ENCODE measurements at places on chromosomes 3 and 15.

GRCh38 chr3:13794322-13794721 is 85.5 kb downstream of the WNT7A start:
- H3K4me1 ChIP-seq: no peaks in the 10 kb centered on the region
- no peak overlapping the region for H3K27ac ChIP-seq
- no peak overlapping the region for H3K4me3 ChIP-seq

DNA sequence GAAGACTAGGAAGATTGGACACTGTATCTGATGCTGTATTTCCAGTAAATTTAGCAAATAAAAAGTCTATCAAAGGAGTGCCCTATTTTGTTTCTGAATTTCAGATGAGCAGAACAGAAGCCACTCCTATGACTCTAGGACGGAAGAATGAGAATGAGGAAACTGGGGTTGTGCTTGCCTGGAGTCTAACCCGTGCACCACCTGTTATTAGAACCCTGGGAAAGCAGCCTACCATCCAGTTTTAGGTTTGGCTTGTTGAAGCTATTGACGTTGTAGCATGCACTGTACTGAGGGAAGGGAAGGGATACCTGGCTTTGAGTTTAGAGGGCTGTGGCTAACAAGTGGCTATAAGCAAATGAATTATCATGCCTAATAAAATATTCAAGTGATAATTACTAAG is 318.5 kb downstream of the SLC9A9 start:
- DNase-seq: no peak
- H3K36me3 ChIP-seq: no peaks in the 10 kb centered on the region
- no peaks in the 10 kb centered on the region for H3K4me1 ChIP-seq
- H3K27ac ChIP-seq: no peak overlapping the region

DNA sequence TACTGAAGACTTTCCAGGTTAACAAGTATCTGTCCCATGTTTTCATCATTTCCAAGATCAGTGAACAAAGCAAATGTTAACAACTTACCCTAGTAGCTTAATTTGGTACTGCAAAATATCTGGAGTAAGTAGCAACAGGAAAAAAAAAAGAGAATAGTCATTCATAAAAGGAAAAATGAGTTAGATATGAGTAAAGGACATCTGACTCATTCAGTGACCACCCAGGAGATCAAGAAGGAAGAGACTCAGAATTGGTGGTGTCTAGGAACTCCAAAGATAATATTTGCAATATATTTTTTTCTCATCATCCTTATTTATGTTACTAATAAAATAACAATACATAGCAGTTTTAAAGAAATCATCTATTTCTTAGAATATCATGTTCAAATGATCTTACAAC is 253.8 kb upstream of the COL8A1 start:
- H3K36me3 ChIP-seq: no peaks in the 10 kb centered on the region
- no peak overlapping the region for H3K27ac ChIP-seq
- no peak for DNase-seq

- H3K4me3 ChIP-seq: no peak overlapping the region
- 0 out of 2 replicates have a peak, but pooled peaks cover 1% of the 10 kb centered on the region for H3K4me1 ChIP-seq
- H3K36me3 ChIP-seq: no peaks in the 10 kb centered on the region
- H3K27ac ChIP-seq: no peak overlapping the region
- DNase-seq: no peak
Measured at GRCh38 chr3:57974796-57975388, 33.3 kb upstream of the FLNB start.

- H3K27me3 ChIP-seq: no peaks in the 10 kb centered on the region
- no peak overlapping the region for H3K27ac ChIP-seq
- no peaks in the 10 kb centered on the region for H3K36me3 ChIP-seq
Measured at GRCh38 chr3:31934866-31935265, 46.2 kb downstream of the OSBPL10 start.

DNA sequence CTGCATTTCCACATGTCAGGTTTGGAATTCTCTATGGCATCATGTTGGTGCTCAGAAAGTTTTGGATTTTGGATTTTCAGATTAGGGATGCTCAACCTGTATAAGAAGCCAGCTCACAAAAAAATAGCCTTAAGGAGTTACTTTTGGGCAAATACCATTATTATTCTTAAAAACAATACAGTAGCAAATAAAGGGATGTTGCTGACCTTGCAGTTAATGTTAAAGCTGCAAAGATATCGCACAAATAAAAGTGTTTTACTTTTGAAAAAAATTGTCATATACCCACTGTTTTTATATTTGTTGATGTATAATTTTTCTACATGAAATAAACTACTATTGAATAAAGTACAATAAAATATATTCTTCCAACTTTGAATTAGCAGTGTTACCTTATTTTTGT is 60.1 kb downstream of the LYSMD4 start:
- no peak overlapping the region for H3K27ac ChIP-seq
- no peak overlapping the region for H3K4me3 ChIP-seq
- no peak for DNase-seq
- H3K4me1 ChIP-seq: no peaks in the 10 kb centered on the region
- no peaks in the 10 kb centered on the region for H3K27me3 ChIP-seq
- no peaks in the 10 kb centered on the region for H3K36me3 ChIP-seq

DNA sequence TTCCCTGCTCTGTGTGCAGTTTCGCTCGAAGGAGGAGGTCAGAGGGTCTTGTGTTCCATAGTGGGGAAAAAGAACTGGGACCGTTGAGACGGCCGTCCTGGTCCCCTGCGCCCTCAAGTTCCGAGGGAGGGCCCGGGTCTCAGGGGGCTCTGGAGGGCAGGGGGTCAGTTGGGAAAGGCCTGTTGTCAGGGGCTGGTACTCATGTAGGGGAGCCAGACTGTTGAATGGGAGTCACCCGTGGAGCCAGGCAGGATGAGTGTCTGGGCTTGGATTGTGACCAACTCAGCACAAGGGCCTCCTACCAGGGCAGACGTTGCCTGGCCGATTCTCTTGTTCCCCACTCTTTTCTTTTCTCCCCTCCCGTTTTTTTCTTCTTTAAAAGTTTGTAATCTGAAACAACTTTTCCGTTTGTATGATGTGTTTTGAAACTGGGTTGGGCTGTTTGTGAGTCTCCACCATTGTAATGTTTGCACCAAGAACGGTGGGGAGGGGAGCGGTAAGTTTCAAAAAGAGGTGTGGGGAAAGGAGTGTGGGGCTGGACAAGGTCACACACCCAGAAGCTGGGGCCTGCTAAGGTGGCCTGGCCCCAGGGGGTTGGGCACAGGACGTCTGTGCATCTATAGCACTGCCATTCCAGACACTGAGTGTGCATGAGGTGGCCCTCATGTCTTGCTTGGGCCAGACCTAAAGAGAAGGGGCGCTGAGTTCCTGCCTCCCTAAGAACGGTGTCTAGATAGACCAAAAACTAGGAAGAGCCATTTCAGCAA is 1.1 kb downstream of the CMTM7 start:
- H3K27ac ChIP-seq: no peak overlapping the region
- DNase-seq: no peak
- H3K27me3 ChIP-seq: no peaks in the 10 kb centered on the region
- H3K4me3 ChIP-seq: peak overlapping the region; percentile 76
- H3K4me1 ChIP-seq: no peaks in the 10 kb centered on the region
- H3K36me3 ChIP-seq: no peaks in the 10 kb centered on the region

DNA sequence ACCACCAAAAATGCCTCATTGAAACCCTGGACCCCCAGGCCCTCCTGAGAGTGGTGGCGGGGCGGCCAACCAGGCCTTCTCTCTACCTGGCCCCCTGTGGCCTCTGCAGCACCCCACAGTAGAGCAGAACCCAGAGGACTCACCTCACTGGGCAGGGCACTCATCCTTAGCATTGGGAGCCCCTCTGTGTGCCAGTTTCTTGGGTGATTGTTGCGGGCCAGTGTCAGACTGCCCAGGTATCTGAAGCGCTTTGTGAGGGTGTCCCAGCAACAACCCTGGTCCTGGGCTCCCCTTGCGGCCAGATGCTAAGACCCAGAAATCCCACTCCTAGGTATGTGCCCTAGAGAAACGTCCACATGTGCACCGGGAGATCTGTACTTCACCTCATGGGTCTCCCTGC is 20.7 kb upstream of the MRPS22 start:
- H3K4me3 ChIP-seq: no peak overlapping the region
- H3K4me1 ChIP-seq: 0 out of 2 replicates have a peak, but pooled peaks cover 2% of the 10 kb centered on the region
- no peak overlapping the region for H3K27ac ChIP-seq
- no peaks in the 10 kb centered on the region for H3K27me3 ChIP-seq
- DNase-seq: no peak
- no peaks in the 10 kb centered on the region for H3K36me3 ChIP-seq

DNA sequence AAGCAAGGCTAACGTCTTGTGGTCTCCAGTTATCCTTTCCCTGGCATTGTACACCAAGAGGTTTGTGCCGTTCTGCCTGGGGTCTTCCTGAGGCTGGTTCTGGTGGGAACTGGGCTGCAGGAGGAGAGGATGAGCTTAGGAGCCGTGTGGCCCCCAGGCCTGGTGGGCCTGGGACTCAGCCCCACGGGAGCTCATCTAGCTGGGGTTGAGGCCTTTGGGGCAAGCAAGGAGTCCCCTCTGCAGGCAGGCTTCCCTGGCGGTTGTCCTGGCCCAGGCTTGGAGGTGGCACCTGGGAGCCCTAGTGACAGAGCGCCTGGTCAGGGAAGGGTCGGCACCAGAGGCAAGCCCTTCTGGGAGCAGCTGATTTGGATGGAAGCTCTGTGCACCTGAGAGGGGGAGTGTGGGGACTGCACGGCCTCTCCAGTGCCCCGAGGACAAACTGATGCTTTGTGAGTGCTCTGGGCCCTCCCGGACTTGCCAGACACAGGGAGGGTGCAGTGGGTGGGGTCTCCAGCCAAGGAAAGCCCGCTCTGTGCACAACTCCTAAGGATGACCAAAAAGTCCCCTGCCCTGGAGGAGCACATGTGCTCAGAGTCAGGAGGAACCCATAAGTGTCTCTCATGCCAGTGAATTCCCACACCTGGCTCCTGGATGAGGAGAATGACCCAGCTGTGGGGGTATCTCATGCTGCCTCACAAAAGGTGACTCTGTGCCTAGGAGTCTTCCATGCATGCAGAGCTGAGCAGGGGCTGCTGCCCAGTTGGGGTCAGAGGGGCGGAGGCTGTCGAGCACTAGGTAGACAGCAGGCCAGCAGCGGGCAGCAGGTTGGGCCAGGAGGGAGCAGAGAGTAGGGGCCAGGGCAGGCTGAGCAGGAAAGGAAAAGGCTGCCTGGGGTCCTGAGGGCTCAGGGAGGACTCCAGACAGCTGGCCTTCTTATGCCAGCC is 2.7 kb downstream of the PAK6 start:
- no peak overlapping the region for H3K27ac ChIP-seq
- H3K4me1 ChIP-seq: peaks cover 15% of the 10 kb centered on the region
- no peak for DNase-seq
- no peaks in the 10 kb centered on the region for H3K36me3 ChIP-seq

GRCh38 chr3:143362115-143362991 is 242.8 kb downstream of the CHST2 start:
- no peaks in the 10 kb centered on the region for H3K27me3 ChIP-seq
- H3K4me3 ChIP-seq: no peak overlapping the region
- no peaks in the 10 kb centered on the region for H3K36me3 ChIP-seq
- no peaks in the 10 kb centered on the region for H3K4me1 ChIP-seq

DNA sequence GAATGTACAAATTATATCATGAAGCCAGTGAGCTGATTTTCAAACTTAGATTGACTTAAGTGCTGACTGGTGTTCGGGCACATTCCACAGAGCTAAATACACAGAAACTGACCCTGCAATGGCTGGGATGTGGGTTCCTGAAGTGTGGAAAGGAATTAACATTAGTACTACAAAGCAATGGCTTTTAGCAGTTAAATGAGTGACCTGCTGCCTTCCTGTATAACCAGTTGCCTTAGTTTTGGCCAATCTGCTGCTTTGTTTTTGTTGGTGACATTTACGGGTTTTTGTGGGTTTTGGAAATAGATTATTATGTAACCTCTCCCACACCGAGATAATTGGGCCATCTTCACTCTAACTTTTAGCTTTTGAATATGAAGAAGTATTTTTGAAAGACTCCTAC is 2.4 kb upstream of the SKIC8 start:
- no peaks in the 10 kb centered on the region for H3K36me3 ChIP-seq
- H3K27me3 ChIP-seq: no peaks in the 10 kb centered on the region
- no peak overlapping the region for H3K4me3 ChIP-seq
- H3K27ac ChIP-seq: no peak overlapping the region
- H3K4me1 ChIP-seq: 0 out of 2 replicates have a peak, but pooled peaks cover 1% of the 10 kb centered on the region

DNA sequence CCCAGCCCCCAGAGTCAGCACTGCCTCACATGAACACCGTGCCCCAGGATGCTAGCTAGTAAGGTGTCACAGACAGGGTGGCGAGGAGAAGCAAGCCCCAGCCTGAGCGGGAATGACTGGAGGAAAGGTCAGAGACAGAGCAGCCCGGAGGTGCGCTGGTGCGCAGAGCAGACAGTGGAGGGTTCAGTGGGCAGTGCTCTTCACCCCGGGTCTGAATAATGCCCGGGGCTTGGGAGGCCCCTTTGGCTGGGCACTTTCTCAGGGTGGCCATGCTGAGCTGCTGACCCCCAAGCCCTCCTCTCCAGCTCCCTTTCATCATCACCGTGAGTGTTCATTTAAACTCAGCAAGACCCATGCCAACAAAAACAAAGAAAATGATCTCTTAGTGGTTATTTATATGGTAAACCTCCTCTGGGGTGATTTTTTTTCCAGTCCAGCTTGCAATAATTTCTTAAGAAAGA is 110.8 kb downstream of the VGLL4 start:
- H3K27ac ChIP-seq: no peak overlapping the region
- H3K36me3 ChIP-seq: no peaks in the 10 kb centered on the region
- no peak overlapping the region for H3K4me3 ChIP-seq
- no peak for DNase-seq
- H3K4me1 ChIP-seq: no peaks in the 10 kb centered on the region

DNA sequence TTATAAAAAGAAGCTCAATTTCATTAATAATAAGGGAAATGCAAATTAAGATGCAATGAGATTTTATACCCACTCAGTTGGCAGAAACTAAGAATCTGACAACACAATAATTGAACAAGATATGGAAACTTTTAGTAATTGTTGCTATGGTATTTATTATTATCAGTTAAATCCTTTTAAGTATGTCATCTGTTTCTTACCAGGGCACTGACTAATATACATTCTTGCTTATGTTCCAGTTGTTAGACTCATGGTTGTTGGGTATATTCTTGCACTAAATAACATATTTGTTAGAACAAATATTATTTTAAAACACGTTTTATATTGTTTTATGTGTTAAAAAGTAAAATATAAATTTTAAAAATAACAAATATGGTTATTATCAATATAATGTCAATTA is 690.3 kb downstream of the MECOM start:
- H3K4me3 ChIP-seq: no peak overlapping the region
- H3K4me1 ChIP-seq: no peaks in the 10 kb centered on the region
- no peaks in the 10 kb centered on the region for H3K27me3 ChIP-seq
- no peaks in the 10 kb centered on the region for H3K36me3 ChIP-seq
- DNase-seq: no peak

GRCh38 chr3:13397316-13397715 is 22.8 kb downstream of the NUP210 start:
- H3K36me3 ChIP-seq: peaks cover 5% of the 10 kb centered on the region
- H3K27ac ChIP-seq: no peak overlapping the region
- no peaks in the 10 kb centered on the region for H3K4me1 ChIP-seq
- no peak overlapping the region for H3K4me3 ChIP-seq
- H3K27me3 ChIP-seq: no peaks in the 10 kb centered on the region
